ENCODE measurements at places on chromosomes 3 and 15. TPM values are rescaled to one million over a fixed set of nuclear protein-coding genes. Genes with fewer than 3 reads are reported as not detected.

Gene IL1RAP
- total RNA-seq, result 5.4 TPM

Gene SLC22A13
- total RNA-seq, result not detected

Gene CYP8B1
- total RNA-seq, result not detected

GRCh38 chr3:8733332-8734094 is at the start of gene CAV3:
TSS of gene CAV3 (plus strand) at chr3:8733802. CDS start at chr3:8733877, 75 bp downstream.
- no peak for DNase-seq

DNA sequence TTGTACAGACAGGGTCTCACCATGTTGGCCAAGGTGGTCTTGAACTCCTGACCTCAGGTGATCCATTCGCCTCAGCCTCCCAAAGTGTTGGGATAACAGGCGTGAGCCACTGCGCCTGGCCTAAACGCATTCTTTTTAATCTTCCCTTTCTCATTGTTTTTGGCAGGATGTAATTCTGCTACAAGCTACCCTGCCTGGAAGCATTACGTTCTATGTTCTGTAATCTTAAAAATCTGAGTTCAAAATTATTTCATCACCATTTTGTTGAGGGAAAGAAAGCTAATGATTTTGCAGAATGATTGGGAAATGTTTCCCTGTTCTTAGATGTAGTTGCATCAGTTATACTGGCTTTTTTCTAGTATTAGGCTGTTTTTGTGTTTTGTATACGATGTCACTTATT is 71.5 kb downstream of the RGMA start:
- no peak for DNase-seq

GRCh38 chr15:29530966-29531365 is 261.3 kb upstream of the NSMCE3 start:
- DNase-seq, result no peak

GRCh38 chr3:78846718-78847117 is 921.1 kb downstream of the ROBO1 start:
- no peak for DNase-seq

DNA sequence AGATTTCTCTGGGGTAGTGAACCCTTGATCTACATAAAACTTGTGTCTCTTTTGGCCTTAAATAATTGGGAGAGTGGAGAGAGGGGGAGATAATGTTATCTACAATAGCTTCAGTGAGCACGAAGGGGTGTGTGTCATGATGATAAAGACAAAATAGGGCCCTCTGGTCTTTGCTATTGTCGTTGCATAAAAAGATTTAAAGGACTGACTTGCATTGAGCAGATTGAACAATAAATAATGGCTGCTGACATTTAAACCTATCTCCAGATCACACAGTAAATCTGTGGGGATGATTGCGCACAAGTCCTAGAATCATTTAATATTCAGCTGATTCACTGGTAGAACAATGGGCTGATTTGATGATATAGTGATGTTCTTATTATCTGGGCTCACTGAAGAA is 71.3 kb upstream of the GAP43 start:
- DNase-seq, result no peak

- no peak for DNase-seq
These were observed 19.6 kb upstream of the TASOR start for GRCh38 chr3:56702490-56703315.

- DNase-seq, result no peak
These were observed 270.8 kb downstream of the OPA1 start for GRCh38 chr3:193863657-193864357.

All from H9 (cell line).